ENCODE measurements at places on chromosomes 16 and 17.

- peak; percentile 95 for DNase-seq
Observed at GRCh38 chr17:17810084-17810894, 26.5 kb downstream of the SREBF1 start.

GRCh38 chr16:49452578-49452977 is 79.0 kb downstream of the C16orf78 start:
- peak; percentile 43 for DNase-seq

DNA sequence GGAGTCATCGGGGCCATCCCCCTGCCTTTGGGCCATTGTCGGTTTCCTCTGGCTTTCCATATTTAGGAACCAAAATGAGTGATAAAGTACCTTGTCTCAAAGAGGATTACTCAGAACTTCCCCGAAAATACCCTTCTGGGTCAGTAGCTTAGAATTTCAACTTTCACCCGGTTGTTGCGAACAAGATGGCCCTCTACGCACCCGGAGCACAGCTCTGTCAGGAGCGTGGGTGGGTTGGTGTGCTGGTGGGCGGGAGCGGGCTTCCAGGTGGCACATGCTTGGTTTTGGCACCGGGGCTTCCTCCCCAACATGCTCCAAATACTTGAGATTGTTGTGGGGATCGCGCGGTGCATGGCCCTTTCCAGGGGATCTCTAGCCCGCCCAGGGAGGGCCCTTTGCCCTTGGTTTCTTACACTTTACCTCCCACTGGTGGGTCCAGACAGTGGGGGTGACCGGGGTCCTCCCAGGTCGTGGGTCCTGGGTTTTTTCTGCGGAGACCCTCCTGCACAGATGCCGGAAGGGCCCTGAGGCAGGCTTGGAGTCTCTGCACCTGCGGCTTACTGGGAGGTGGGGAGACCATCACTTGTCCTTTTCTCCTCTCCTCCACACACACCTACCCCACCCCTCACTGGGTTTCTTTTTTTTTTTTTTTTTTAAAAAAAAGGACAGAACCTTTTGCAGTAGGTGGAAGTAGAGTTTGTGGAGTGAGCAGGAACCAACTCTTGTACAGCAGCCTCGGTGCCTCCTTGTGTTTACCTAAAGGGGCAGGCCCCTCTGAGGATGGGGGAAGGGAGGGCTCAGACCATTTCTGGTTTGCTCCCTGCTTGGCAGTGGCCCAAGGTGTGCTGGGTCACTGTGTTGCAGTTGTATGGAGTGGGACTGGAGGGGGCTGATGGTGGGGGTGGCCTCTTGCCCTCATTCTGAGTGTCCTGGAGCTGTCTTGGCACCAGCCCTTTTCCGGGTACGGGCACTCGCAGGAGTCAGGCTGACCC is 142.1 kb downstream of the SEC14L1 start:
- no peak for DNase-seq

DNA sequence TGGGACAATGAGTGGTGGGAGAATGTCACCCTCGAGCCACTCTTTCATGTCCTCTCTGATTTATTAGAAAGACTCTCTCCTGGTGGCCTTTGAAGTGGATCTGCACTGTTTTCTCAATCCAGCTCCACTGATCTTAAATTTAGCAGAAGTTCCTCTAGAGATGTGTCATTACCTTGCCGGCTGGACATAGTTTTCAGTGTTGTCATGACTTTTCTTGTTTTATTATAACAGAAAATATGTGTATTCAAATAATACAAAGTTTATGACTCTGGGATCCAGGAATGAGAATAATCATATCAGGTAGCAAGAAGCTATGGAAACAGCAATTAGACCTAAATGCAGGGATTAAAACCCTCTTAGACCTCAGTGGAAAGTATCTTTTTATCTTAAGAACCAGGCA is 247.5 kb upstream of the ELAC2 start:
- peak; percentile 65 for DNase-seq

GRCh38 chr17:66625311-66625767 is 209.6 kb upstream of the CACNG5 start:
- DNase-seq: no peak

DNA sequence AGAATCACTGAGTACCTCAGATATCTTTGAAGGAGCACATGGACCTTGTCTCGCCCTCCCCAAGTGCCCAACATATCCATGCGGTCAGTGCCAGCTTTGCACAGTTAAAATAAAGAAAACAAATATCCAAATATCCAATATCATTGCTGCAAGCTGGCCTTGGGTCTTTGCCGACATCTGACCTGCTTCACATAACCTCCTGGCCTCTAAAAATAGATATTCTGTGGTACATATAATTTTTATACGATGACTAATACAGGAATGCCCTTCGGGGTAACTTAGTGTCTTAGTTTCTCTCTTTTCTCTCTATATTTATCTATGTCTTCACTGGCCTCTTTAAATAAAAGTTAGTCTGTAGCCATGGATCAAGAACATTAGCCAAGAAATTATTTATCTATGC is 67.8 kb downstream of the MAF start:
- DNase-seq: no peak

- no peak for DNase-seq
Observed at GRCh38 chr16:86763819-86764218, 185.5 kb downstream of the FOXL1 start.

DNA sequence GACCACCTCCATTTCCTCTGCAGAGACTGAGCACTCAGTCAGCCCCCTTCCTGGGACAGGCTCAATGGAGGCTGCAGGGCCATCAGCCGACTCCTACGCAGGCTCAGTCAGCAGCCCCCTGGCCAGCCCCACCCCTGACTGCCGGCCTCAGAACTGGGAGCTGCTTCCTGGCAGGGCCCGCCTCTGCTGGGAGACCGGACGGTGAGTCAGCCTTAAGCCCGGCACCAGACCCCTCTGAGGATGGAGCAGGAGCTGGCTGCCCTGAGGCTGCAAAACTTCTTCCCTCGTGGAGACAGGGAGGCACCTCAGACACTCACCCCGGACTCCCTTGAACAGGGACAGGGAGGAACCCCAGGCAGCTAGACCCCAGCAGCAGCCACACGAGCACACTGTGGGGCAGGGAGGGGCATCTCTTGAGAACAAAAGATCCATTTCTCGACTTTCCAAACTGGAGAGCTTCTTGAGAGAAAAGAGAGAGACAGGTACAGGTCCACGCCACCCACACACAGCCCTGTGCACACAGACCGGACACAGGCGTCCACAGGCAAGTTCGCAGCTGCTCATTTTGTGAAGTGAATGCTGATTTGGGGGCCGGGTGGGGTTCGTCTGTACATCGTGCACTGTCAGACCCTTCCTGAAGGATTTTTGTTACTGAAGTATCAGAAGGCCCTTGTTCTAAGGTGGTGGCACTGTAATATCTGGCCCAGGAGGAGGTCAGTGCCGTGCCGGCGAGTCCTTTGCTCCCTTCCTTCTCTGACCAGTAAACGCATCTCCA is 1.3 kb upstream of the TUBB3 start:
- peak; percentile 99 for DNase-seq

DNA sequence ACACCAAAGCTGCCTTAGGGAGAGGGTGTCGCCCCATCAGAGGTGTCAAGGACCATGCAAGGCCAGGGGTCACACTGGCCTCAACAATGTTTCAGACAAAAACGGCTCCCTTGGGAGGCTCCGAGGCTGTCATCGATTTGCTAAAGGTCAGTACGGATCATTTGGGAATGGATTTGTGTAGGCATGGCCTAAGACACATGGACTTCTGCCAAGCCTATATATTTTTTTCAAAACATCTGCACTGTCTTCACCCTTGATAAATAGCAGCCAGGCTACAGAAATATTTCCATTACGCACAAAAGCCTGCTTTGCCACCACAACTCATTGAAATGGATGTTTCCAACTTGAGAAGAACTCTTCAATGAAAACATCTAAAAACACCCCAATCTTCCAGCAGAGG is 10.3 kb downstream of the CUEDC1 start:
- DNase-seq: no peak

DNA sequence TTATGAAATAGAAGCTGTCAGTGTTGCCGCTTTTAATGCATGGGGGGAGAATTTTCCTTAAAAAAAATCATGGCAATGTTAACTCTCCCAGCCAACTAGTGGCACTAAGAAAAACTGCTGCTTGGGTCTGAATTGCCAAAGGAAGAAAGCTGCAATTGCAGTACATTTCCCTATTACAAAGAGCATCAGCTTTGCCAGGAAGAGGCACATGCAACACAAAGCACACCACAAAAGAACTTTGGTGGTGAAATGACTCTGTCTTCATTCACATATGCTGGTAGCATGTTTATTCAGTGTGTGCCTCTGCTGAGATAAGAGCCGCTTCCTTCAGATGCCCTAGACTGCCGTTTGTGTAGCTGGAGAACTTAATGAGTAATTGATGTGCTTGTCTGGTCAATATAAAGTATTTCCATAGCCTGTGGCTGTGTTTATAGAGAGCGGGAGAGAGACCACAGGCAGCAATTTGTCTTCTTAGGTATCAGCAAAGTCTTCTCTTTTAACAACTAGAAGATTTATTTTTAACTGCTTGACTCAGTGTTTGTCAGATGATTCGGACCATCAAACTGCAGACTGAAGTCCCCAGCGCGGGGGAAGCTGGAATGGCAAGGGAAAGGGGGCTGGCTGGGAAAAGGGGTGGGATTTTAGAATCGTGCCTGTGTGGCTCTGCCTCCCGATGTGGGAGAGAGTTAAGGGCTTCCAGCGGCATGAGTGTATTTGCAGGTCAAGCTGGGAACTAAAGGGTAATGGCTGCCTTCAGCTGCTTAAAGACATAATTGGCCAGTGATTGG is 115.1 kb downstream of the MRTFB start:
- DNase-seq: peak; percentile 90

DNA sequence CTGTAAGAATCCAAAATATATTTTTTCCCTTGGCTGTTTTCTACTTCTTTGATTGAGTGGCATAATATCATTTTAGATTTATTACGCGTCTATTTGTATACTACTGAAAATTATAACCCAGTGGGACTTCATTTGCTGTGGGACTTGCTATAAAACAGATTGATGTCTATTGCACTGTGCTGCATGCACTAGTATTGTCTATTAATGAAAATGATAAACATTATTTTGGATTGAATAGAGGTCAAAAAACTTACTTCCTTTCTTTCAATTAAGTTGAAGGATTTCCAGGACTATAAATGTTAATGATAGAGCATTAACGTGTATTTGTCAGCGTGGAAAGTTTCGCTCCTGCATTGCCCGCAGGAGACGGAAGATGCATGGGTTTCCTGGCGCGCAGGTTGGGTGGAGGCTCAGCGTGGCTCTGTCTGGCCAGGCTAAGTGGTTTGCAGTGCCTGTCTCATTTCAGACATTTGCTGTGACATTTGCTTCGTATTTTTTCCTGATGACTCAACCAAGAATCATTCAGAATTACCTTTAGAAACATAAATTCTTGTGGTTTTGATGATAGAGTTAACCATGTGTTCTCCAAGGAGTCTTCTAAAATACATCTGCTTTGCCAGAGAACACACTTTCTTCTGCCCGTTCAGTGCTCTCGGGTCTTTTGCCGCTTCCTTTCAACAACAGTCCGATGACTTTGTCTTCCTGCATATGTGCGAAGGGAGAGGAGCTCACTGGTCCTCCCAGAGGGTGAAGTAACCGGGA is 216.7 kb downstream of the RPTOR start:
- peak; percentile 83 for DNase-seq

All from islet precursor cell (in vitro differentiated cells).